ENCODE measurements at places on chromosomes 3 and 15.

- no peak for DNase-seq
Observed at GRCh38 chr15:81914734-81915256, 131.0 kb downstream of the MEX3B start.

- DNase-seq, result no peak
Observed at GRCh38 chr15:91881569-91882297, 28.2 kb downstream of the SLCO3A1 start.

- DNase-seq, result no peak
Observed at GRCh38 chr3:132346841-132347736, 29.9 kb downstream of the ACP3 start.

DNA sequence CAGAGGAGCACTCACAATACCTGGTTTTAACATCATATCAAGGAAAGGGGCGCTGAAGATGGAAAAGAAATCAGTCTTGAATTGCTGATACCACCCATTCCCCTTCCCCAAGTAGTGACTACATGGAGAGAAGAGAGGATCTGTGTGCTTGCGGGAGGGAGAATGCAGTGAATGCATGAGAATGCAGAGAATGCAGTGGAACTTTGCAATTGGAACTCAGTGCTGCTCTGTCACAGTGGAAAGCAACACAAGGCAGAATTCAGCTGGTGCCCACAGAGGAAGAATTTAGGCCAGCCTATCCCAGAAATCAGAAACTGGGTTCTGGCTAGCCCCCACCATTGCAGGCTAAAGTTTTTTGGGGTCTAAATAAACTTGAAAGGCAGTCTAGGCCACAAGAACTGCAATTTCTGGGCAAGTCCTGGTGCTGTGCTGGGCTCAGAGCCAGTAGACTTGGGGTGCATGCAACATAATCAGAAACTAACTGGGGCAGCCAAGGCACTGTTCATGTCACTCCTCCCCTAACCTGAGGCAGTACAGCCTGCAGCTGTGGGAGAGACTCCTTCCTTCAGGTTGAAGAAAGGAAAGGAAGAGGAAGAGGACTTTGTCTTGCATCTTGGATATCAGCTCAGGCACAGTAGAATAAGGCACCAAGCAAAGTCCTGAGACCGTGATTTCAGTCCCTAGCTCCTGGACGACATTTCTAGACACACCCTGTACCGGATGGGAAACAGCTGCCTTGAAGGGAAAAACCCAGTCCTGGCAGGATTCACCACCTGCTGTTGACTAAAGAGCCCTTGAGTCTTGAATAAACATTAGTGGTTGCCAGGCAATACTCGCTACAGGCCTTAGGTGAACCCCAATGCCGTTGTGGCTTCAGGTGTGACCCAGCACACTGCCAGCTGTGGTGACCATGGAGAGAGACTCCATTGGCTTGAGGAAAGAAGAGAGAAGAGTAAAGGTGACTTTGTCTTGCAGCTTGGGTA, 329.3 kb downstream of the TBL1XR1 start:
- DNase-seq, result no peak

DNA sequence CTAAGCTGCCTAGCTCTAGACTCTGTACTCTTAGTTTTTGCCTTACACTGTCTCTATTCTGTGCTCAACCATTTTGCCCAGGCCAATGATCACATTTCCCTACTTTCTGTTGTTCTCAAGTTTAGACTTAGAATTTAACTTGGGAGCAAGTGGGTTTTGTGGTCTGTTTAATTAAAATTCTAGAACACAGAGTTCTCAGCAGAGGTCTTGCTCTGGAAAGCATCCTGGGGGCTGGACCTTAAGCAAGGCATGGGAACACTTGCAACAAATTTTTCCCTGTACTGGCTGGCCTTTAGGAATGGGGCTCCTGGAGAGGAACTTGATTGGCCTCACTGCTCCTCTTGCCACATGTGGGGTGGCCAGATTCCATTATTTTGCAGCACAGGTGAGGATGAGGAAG, 236.3 kb upstream of the LRTM1 start:
- DNase-seq, result no peak

- DNase-seq, result no peak
Observed at GRCh38 chr3:111915905-111916304, 56.8 kb downstream of the PHLDB2 start.

GRCh38 chr15:93072411-93073394, 16.3 kb downstream of the RGMA start:
- no peak for DNase-seq

DNA sequence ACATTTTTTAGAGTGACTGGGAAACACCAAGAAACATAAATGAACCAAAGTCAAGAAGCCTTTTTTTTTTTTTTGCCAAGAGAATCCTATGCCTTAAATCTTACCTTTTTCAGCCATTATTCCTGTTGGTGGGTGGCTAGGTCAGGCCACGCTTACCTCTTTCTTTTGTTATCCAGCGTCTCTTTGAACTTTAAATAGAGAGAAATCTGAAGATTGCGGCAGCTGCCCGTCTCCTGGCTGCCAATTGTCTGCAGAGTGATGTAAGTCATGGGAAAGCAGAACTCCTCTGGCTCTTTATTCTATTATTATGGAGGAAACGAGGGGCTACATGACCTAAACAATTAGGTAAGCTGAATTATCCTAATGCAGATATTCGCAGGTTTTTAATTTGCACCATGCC, at the start of gene STRIT1:
Gene STRIT1, minus strand, starts transcription at position 168 of the 400 bp plus-strand sequence.
- DNase-seq, result no peak

DNA sequence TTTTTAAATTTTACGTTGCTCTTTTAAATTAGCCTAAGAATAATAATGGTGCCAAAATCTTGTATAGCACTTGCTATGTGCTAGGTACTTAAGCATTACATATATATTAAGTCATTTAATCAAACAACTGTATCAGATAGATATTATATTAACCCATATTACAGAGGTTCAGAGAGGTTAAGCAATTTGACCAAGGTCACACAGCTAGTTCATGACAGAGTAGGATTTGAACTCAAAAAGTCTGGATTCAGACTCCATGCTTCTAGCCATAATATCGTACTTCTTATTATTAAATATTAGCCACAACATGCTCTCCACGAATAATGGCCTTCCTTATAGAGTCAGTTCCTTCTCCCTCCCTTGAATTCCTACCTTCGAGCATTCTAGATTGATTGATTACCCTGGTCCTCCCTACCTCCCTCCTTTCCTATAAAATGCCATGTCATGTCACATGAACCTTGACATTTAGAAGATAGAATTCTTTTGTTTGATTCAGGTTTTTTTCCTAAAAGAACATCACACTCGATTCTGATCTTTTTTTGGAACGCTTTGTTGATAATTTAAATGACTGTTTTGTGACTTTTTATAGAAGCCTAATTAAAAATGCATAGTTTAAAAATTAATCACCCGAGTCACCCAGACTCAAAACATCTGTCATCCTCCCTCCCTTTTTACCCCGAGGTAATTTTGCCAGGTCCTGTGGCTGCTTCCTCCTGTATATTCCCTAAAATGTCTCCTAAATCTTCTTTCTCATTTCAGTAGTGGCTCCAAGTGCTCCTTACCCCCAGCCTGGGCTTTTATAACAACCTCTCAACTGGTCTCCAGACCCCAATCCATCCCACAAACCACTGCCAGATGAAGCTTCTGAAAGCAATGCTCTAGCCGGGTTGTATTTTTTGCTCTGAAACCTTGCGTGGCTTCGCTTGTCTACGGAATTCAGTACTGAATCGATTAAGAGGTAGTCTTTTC, 8.5 kb upstream of the PSMD6 start:
- DNase-seq, result no peak

DNA sequence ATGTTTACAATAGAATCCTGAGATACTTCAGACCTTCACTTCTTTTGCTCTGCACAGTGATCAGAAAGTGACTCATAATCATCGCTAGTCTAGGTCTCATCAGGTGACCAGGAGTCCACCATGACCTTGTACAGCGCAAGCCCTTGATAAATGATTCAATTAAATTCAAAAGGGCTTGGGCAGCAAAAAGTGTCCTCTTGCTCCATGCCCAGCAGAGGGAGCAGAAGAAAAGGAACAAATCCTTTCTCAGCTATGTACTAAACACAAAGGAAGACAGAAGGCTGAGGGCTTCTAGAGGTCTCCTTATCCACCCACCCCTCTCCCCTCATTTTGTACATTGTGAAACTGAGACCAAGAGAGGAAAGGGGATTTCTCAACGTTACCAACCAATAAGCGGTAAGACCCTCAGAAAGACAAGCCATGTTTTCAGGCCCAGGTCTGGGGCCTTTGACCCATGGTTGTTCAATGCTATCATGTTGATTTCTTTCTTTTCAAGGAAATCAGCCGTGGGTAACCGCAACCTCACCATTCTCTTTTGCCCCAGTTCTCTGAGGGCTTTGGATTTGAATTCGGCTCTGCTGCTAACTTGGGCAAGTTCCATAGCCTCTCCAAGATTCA, 74.8 kb downstream of the AQP9 start:
- DNase-seq, result no peak

GRCh38 chr3:190830031-190830430, 32.5 kb downstream of the GMNC start:
- DNase-seq, result no peak

- DNase-seq, result no peak
Observed at GRCh38 chr15:68601206-68602197, 22.7 kb downstream of the CORO2B start.

DNA sequence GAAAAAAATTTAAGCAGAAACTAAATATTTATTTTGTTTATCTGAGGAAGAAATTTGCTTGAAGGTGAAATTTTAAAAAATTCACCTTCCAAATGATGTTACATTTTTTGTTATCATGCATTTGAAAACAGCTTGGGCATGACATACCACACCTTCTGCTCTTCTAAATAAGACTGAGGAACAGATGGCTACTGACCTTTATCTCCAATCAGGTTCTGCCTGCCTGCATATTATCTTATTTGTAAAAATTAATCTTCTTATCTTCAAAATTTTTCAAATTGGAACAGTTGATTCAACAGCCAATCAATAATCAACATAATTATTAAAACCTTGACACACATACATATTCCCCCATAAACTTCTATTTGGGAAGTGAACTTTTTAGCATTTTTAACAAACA, 641.8 kb upstream of the ZNF385D start:
- no peak for DNase-seq

DNA sequence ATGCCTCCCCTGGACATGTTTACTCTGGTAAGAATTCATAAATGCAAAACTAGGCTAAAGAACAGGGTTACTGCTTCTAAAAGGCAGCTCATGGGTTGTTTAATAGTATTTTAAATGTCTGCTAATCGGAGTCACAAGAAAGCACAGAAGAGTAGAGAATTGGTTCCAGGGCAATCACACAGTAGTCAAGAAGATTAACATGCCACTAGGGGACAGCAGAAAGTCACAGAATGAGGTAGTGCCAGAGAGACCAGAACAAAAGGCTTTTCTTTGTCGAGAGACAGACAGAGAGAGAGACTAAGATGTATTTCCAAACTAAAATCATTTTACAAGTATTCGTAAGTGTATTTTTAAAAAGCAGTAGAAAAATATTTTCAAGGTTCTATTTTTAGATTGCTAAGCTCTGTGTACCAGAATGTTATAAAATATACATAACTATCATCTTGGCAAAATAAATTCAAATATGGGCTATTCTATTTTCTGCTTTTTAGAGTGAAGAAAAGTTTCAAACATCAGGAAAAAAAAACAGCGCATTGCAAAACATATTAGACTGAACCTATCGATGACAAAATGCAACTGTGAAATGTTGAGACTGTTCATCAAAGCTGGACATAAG, 78.3 kb upstream of the CDIN1 start:
- peak; percentile 20 for DNase-seq

- no peak for DNase-seq
Observed at GRCh38 chr15:63874616-63875015, 40.9 kb upstream of the HERC1 start.

- no peak for DNase-seq
Observed at GRCh38 chr3:194300936-194301335, 50.2 kb downstream of the CPN2 start.

- no peak for DNase-seq
Observed at GRCh38 chr3:45950131-45950530, 6.9 kb downstream of the CXCR6 start.

DNA sequence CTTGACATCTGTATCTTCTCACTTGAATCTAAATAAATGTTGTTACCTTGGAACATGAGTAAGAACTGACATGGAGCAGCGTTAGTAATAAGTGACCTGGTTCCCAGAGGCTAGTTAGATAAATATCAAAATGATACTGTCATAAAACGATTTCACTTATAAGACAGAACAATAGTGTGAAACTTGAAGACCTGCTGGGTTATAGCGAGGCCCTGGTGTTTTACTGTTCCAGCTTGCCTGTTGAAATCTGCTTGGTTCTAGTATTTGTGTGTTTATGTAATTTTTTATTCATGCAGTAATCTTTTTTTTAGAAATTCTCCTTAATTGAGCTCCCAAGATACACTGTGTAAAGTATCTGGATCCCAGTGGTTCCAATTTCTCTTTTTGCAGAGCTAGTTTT, 129.4 kb downstream of the CACNA2D3 start:
- no peak for DNase-seq

GRCh38 chr3:156563900-156564682, 9.2 kb upstream of the SSR3 start:
- no peak for DNase-seq

DNA sequence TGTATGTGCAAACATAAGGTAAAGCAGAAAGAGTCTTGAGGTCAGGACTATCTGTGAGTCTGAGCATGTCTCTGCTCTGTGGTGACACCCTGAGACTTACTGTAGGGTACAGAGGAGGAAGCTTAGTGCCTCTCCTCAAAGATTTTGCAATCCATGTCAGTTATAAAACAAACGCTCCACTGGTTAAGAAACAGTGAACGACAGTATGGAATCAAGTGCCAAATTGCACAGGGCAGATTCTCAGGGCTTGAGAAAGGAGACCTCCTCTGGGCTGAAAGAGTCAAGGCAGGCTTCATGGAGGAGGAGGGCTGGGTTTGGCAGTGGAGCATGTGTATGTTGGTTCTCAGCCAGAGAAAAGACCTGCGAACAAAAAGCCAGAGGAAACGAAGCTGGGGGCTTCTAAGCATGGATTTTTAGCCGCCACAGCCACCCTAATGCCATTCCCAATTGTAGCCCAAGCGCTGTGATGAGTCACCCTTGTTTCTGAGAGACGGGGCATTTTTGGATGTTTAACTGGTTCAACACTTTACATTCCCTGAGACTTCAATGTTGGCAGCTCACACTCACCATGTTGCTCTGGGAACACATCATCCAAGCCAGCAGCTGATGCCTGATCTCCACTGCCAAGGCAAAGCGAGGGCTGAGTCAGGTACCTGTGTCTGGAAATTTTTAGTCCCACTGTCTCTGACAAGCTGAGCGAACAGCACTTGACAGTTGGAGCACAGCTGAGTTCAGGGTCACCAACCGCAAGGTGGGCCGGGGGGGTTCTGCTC, 3.4 kb upstream of the DGKG start:
- no peak for DNase-seq

GRCh38 chr15:35505809-35506208, 40.2 kb downstream of the DPH6 start:
- no peak for DNase-seq

DNA sequence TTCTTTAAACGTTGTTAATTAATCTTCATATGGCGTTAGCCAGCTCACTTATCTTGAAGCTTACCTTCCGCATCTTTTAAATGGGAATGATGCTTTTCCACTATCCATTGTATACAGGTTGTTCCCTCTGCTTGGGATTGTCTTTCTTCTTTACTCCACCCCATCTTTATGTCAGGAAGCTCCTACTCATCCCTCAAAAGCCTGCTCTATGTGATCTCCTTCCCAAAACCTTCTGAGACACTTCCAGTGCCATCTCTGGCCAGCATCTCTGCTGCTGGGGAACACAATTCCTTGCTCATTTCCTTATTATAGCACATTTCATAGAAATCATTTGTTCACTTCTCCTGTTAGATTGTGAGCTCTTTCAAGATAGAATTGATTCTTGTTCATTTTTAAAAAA, 4.3 kb downstream of the RASA2 start:
- no peak for DNase-seq
